ENCODE measurements at places on chromosomes 12 and 14.

DNA sequence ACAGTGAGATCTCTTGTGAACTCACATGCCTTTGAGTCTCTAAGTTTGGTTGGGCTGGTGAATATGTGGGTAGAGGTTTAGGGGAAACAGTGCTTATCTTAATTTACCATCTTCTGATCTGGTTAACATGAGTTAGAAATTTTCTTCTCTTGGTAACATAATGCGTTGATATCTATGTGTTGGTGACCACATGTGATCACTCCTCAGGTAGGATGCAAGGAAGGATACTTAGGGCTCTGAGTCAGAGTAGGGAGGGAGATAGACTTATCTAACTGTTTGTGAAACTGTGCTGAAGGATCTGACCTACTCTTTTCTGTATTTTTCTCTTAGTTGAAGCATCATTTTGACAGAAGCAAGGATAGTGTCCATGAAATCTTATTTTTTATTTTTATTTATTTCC lies 23.1 kb downstream of the FAM234B start:
- no peak for DNase-seq

DNA sequence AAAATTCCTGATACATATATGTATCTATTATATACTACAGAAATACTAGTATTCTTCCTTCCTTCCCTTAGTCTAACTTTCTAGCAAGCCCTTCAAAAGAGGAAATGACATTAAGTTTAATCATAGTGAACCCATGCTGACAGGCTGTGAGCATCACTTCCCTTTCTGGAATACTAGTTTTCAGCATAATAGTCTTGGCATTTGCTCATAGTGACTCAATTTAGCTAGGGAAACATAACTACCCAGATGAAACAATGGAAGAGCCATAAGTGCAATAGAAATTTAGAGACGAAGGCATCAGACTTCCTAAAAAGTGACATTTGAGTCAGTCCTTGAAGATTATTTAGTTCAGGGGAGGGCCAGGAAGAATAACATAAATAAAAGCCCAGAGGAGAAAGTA lies 184.5 kb upstream of the CRY1 start:
- DNase-seq: peak; percentile 78

DNA sequence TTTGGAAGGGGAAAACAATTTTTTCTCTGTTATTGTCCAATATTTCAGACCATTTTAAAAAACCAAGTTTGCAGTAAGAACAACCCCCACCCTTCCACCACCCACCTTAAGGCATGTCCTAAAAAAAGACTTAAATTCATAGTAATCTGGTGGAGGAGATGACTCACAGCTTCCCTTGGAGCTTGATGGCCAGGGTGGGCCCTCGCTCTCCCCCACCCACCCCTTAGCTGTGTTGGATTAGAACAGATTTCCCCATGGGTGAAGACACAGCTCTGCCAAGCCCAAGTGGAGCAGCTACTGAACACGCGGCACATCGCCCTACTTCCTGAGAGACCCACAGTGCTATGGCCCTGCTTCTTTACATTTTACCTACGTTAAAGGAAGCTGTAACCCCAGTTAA lies 140.3 kb downstream of the GCH1 start:
- peak; percentile 59 for DNase-seq

GRCh38 chr14:74981462-74981782 lies 21.3 kb upstream of the EIF2B2 start:
- DNase-seq: no peak

DNA sequence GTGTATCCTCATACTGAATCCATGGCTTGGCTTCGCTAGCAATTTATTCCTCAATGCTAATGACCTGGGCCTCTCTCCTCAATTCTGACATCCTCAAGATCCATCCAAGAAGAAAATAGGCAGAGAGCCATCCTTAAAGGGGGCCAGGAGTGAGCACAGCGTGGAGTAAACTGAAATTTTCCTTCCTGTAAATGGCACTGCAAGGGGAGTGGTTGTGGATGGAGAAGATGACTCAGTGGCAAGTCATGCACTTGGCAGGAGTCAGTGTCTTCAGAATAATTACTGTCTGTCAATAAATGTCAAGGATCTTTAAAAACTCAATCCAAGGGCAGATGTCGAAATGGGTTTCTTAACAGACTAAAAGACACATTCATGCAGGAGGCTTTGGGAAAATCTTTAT lies 88.0 kb upstream of the TMEM132C start:
- DNase-seq: no peak

GRCh38 chr12:81779216-81779615 lies 20.1 kb upstream of the PPFIA2 start:
- no peak for DNase-seq

- DNase-seq: no peak
Measured at GRCh38 chr12:29537298-29537697, 39.8 kb upstream of the OVCH1 start.

DNA sequence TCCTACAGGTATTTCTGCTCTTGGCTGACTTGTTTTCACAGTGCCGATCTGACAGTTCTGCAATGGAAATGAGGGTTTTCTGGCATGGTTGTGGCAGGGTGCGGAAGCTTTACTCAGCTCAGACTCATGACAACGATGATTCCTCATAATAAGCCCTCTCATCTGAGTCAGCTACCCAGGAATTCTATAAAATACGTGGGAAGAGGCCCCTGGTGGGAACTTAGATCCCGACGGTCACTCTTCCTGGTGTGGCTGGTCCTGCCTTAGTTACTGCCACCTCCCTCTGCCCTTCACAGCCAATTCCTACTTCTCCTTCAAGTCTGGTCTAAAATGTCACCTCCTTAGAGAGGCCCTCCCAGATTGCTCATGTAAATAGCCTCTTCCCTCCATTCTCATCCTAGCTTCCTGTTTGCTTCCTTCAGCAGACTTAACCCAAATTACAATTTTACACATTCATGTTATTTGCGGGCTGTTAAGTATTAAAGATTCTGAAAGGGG lies 104.2 kb upstream of the MAP1LC3B2 start:
- no peak for DNase-seq

DNA sequence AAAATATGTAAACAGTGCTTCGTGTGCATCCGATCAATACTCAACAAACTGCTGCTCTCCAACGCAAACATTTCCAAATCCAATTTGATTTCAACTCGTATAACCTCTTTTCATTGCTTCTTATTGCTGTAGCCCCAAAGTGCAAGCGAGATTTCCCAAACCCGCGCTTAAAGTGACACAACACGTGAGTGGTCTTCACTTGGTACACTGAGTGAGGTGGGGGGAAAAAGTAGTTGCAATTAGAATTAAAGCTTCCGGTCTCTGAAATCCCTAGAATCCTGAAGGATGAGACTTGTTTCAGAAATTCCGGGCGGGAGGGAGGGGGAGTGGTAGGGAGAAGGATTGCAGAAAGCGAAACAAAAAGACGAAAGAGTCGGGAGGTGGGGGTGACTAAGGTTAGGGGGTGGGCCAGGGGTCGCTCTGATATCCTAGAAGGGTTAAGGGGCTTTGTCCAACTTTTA lies 387.5 kb downstream of the BCAT1 start:
- DNase-seq: no peak

- DNase-seq: no peak
Measured at GRCh38 chr12:31008241-31008761, 65.4 kb upstream of the DDX11 start.

GRCh38 chr12:80648881-80649280 lies 58.6 kb upstream of the MYF6 start:
- no peak for DNase-seq

DNA sequence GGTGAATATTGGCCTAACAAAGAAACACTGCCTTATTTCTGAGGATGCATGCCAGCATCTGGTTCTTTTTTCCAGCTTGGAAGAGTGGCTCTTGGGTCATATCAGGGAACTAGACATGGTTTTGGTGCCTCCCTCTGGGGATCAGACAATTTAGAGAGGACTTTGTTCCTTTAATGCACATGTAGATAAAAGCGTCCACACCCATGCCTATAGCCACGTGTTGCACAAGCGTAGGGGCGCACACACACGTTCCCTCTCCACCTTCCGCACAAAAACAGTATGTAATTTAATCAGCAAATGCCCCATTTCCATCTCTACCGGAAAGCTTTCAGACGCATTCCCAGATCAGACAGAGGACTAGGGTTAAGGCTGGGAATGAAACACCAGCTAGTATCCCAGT lies 61.7 kb upstream of the RIC8B start:
- no peak for DNase-seq

- DNase-seq: no peak
Measured at GRCh38 chr12:121064116-121064515, 25.1 kb upstream of the OASL start.

GRCh38 chr14:36723530-36723929 lies 61.9 kb downstream of the PAX9 start:
- DNase-seq: no peak
